ENCODE measurements at places on chromosomes 4 and X. TPM values are rescaled to one million over a fixed set of nuclear protein-coding genes. Genes with fewer than 3 reads are reported as not detected.

CLIC2 gene
- 8.3 TPM for total RNA-seq

PF4V1 gene
- total RNA-seq: not detected

UTP14A gene
- total RNA-seq: 8.8 TPM

NLGN3 gene
- total RNA-seq: 1.8 TPM

KLHL8 gene
- total RNA-seq: 12.2 TPM

RXFP1 gene
- total RNA-seq: 0.35 TPM

MAOB gene
- total RNA-seq: 40.6 TPM

AREG gene
- total RNA-seq: 54.3 TPM

SMIM10 gene
- total RNA-seq: 14.6 TPM

LAMTOR3 gene
- total RNA-seq: 29.5 TPM

SPATA18 gene
- 9.0 TPM for total RNA-seq

IGFBP7 gene
- 6,615 TPM for total RNA-seq

CWH43 gene
- not detected for total RNA-seq

CDKL2 gene
- 3.1 TPM for total RNA-seq

TEX13C gene
- not detected for total RNA-seq

EDA gene
- total RNA-seq: 2.0 TPM

FSTL5 gene
- total RNA-seq: not detected

TRIM75 gene
- not detected for total RNA-seq

FAM120C gene
- 12.5 TPM for total RNA-seq

SORCS2 gene
- total RNA-seq: 0.92 TPM

PDE6B gene
- total RNA-seq: 3.6 TPM

CXCL8 gene
- 5.4 TPM for total RNA-seq

CRMP1 gene
- total RNA-seq: not detected

RBM3 gene
- total RNA-seq: 199 TPM

TMEM154 gene
- total RNA-seq: 1.6 TPM

DMRTC1 gene
- not detected for total RNA-seq

SH2D1A gene
- 0.71 TPM for total RNA-seq
